A549 treated with DMSO at 1 μM for 4 hours (cell line): ENCODE measurements at places on chromosomes 6 and 20. TPM values are rescaled to one million over a fixed set of nuclear protein-coding genes. Genes with fewer than 3 reads are reported as not detected.

ARMC12 gene
- total RNA-seq: 0.18 to 0.40 TPM (median 0.24 TPM) in 5 replicates

HEY2 gene
- total RNA-seq: 0.06 to 0.09 TPM (median 0.08 TPM) in 5 replicates

RPN2 gene
- total RNA-seq: 257 to 271 TPM (median 268 TPM) in 5 replicates

ARHGAP40 gene
- 0.09 TPM in 1 of 5 replicates, not detected in the others for total RNA-seq

AVP gene
- total RNA-seq: not detected in 5 replicates

WFDC5 gene
- not detected in 5 replicates for total RNA-seq

NKX2-2 gene
- total RNA-seq: not detected in 5 replicates

LGSN gene
- total RNA-seq: 2.7 to 4.8 TPM (median 4.1 TPM) in 5 replicates

TNFAIP3 gene
- total RNA-seq: 10.7 to 16.9 TPM (median 13.5 TPM) in 5 replicates

RIPPLY2 gene
- total RNA-seq: 0.28 to 1.3 TPM (median 0.41 TPM) in 5 replicates

GSTA3 gene
- not detected in 5 replicates for total RNA-seq

ZBP1 gene
- total RNA-seq: 0.06 to 0.07 TPM in 2 of 5 replicates, not detected in the others

SPATA25 gene
- total RNA-seq: 0.43 to 0.75 TPM (median 0.67 TPM) in 4 of 5 replicates, not detected in the other

MC3R gene
- not detected in 5 replicates for total RNA-seq

SRSF12 gene
- total RNA-seq: 0.84 to 1.6 TPM (median 1.1 TPM) in 5 replicates

SLC12A5 gene
- total RNA-seq: 11.4 to 17.7 TPM (median 12.1 TPM) in 5 replicates

CCN2 gene
- 22.6 to 39.7 TPM (median 26.4 TPM) in 5 replicates for total RNA-seq

DBNDD2 gene
- total RNA-seq: 24.5 to 28.8 TPM (median 25.3 TPM) in 5 replicates

NKAIN2 gene
- not detected in 5 replicates for total RNA-seq

OR2J3 gene
- total RNA-seq: not detected in 5 replicates

CD93 gene
- not detected in 5 replicates for total RNA-seq

RALGAPA2 gene
- 1.2 to 2.3 TPM (median 2.0 TPM) in 5 replicates for total RNA-seq

CDH26 gene
- total RNA-seq: 0.09 to 0.28 TPM (median 0.12 TPM) in 4 of 5 replicates, not detected in the other

GJA10 gene
- total RNA-seq: not detected in 5 replicates

MYCT1 gene
- total RNA-seq: 0.03 to 0.12 TPM (median 0.05 TPM) in 3 of 5 replicates, not detected in the others

FAM184A gene
- 0.07 TPM in 1 of 5 replicates, not detected in the others for total RNA-seq

BPIFA1 gene
- not detected in 5 replicates for total RNA-seq
